Melanocyte of skin (primary cell): ENCODE measurements at places on chromosomes 12 and 14. TPM values are rescaled to one million over a fixed set of nuclear protein-coding genes. Genes with fewer than 3 reads are reported as not detected.

CD4 gene
- 0.93 and 1.7 TPM in 2 replicates for total RNA-seq

OTOGL gene
- under 0.01 and 0.15 TPM in 2 replicates for total RNA-seq

LYSET gene
- 56.3 and 63.9 TPM in 2 replicates for total RNA-seq

KRT73 gene
- total RNA-seq, result not detected in 2 replicates

LRRC9 gene
- not detected in 2 replicates for total RNA-seq

HOXC9 gene
- not detected in 2 replicates for total RNA-seq

PRDM4 gene
- total RNA-seq, result 28.6 and 36.6 TPM in 2 replicates
